ENCODE measurements at places on chromosomes 1 and 21.

GRCh38 chr1:1921901-1922701 lies 3.0 kb upstream of the TMEM52 start:
- DNase-seq = no peak

DNA sequence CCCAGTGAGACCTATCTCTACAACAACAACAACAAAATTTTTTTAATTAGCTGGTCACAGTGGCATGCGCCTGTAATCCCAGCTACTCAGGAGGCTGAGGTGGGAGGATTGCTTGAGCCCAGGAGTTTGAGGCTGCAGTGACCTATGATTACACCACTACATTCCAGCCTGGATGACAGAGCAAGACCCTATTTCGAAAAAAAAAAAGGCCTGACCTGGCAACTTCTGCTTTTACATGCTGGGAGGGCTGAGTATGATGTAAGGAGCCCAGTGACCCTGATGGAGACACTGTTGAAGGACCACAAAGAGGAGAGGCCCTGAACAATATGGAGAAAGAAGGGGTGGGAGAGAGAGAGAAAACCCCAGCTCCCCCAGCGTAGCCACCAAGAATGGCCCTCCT lies 9.2 kb upstream of the VPS26C start:
- DNase-seq = no peak

DNA sequence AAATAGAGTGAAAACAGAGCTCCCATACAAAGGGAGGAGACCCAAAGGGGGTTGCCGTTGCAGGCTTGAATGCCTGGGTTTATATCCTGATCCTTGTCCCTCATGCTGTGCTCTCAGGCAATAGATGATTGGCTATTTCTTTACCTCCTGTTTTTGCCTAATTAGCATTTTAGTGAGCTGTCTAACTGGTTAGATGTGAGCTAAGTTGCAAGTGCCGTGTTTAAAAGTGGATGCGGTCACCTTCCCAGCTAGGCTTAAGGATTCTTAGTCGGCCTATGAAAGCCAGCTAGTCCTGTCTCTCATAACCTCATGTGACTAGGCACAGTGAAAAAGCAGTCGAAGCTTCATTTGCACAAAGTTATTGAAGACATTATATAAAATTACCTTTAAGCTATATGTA lies 356.7 kb upstream of the TMPRSS15 start:
- no peak for DNase-seq

- DNase-seq = no peak
Measured at GRCh38 chr1:30005972-30006619, 717.3 kb downstream of the MATN1 start.

GRCh38 chr1:63575340-63575826 lies 17.8 kb upstream of the PGM1 start:
- no peak for DNase-seq

- no peak for DNase-seq
Measured at GRCh38 chr1:58430421-58431275, 115.9 kb downstream of the OMA1 start.

- no peak for DNase-seq
Measured at GRCh38 chr1:203274603-203275381, 30.5 kb upstream of the BTG2 start.

DNA sequence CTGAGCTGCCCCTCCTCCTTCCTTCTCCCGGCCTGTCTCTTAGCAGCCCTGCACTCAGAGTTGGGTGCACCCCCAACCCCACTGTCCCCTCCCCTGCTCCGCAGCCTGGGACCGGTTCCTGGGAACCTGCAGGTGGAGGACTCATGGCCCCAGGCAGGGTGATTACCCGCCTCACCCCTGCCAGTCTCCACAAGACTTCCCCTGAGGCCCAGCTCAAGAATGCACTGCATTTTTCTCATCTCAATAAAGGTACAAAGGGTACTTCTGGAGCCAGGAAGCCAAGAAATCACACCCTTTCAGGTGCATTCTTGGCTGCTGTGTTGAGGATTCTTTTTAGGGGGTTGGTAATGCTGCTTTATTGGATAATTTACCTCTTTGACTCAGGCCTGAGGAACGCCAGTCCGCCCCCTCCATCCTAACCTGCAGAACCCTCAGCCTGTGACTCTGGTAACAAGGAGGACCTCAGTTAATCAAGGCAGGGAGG lies 126.3 kb upstream of the TMPRSS2 start:
- no peak for DNase-seq

DNA sequence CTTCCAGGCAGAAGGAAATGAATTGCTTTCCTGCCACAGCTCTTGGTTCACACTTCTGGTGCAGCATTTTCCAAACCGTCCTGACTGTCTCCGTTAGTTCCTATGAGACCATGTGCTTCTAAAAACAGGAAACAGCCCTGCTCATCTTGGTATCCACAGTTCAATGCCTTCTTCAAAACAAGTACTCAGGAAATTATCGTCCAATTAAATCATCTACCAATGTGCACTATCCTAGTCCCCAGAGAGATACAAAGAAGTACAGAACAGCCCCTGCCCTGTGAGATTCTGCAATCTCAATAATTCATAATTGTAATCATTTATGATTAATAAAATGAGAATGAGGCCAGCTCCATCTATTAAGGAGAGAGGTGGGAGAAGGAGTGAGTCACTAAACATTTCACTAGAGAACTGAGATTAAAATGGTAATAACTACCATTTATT lies 11.2 kb downstream of the CLEC20A start:
- DNase-seq = no peak

GRCh38 chr1:47469910-47470309 lies 32.1 kb downstream of the FOXD2 start:
- DNase-seq = no peak

- no peak for DNase-seq
Measured at GRCh38 chr1:25774206-25774803, 25.7 kb upstream of the SELENON start.
